ENCODE measurements at places on chromosomes 3 and 15. TPM values are rescaled to one million over a fixed set of nuclear protein-coding genes. Genes with fewer than 3 reads are reported as not detected.

TIMP4 gene
- 13.3 TPM for total RNA-seq

DNASE1L3 gene
- total RNA-seq = not detected

SAMMSON gene
- total RNA-seq = not detected

LPCAT4 gene
- 53.1 TPM for total RNA-seq

ERC2 gene
- total RNA-seq = 1.4 TPM

NPHP3 gene
- 5.8 TPM for total RNA-seq

LMAN1L gene
- 0.80 TPM for total RNA-seq

DVL3 gene
- total RNA-seq = 82.6 TPM

CCRL2 gene
- total RNA-seq = not detected

ROBO2 gene
- 17.5 TPM for total RNA-seq

SLC38A3 gene
- total RNA-seq = 0.31 TPM

CD276 gene
- total RNA-seq = 74.6 TPM

CADM2 gene
- 3.7 TPM for total RNA-seq

DNA sequence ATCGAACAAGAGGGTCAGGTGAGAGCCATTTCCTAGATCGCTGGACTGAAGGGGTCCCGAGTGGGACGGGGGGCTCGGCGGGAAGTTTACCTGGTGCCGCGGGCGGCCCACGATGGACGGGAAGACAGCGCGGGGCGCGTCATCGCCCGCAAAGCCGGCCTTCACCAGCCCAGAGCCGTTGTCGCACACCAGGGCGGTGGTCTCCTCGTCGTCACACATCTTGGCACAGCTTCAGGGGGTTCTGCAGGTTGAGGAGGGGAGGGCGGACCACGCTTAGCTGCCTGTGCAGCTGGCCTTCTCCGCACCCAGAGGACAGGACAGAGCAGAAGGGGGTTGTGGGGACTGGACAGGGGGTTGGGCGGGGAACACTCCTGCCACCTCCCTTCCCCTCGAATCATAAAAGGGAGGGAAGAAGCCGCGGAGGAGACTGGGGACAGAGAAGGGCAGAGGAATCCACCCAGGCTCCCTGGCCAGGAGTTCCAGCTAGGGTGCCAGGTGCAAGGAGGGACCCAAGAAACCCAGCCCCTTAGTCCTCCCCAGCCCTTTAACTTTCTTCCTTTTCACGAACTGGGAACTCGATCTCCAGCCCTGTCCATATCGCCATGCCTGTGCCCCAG is 651 bp downstream of the ACTC1 start:
- H3K27ac ChIP-seq = no peak overlapping the region
- H3K4me3 ChIP-seq = no peak overlapping the region
- no peaks in the 10 kb centered on the region for H3K36me3 ChIP-seq
- peaks cover 2% of the 10 kb centered on the region for H3K4me1 ChIP-seq

DNA sequence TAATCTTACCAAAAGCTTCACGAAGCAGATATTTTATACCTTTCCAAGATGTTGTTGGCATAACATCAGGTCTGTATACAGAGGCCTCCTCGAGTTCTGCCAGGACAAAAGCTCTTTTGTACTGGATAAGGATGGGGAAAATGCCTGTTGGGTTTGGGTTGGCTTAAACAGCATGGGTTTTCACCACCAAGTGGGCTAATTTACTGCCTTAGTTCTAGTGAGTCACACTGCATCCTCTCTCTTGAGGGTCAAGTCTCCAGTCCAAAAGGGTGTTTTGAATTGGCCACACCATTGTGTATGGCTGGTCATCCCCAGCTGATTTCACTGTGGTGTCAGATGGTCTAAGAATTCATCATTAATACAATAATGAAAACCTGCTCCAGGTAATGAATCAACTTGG is 26.1 kb upstream of the BHLHE40 start:
- no peak overlapping the region for H3K27ac ChIP-seq
- no peaks in the 10 kb centered on the region for H3K27me3 ChIP-seq
- H3K4me1 ChIP-seq = no peaks in the 10 kb centered on the region
- H3K4me3 ChIP-seq = no peak overlapping the region
- DNase-seq = no peak

DNA sequence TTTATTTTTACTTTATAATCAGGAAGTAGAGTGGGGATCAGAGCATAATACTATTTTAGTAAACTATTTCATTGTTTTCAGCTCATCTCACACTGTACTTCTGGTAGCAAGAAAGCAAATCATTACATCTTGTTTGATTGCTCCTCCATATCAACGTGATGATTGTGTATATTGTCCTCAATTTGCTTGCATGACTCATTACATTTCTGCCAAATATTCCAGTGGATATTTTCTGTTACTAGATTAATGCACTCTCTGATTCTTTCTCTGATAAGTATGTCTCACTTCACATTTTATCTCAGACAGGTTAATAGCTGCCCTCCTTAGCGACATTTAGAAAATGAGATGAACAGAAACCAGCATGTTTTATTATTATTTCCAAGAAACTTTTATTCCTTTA is 1145.3 kb downstream of the OTOL1 start:
- no peak overlapping the region for H3K4me3 ChIP-seq
- H3K4me1 ChIP-seq = no peaks in the 10 kb centered on the region
- H3K27me3 ChIP-seq = no peaks in the 10 kb centered on the region
- H3K36me3 ChIP-seq = no peaks in the 10 kb centered on the region
- no peak overlapping the region for H3K27ac ChIP-seq

DNA sequence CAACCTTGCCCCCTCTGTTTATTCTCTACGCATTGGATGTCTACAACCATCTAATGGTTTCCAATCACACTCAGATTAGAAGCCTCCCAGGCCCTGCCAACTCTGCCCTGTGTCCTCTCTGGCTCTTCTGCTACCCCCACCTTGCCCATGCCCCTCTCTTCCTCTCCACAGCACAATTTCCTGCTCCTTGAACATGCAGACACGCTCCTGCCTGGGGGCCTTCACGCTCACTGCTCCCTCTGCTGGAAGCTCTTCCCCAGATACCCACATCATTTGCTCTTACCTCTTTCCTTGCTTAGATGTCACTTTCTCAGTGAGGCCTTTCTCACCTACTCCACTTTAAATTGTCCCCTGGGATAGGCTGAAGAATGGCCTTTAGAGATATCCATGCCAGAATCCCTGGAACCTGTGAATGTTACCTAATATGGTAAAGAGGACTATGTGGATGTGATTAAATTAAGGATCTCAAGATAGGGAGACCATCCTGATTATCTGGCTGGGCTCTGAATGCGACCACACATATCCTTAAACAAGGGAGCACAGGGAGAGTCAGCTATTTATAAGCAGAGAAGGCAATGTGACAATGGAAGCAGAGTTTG is 9.9 kb downstream of the KY start:
- H3K4me1 ChIP-seq = no peaks in the 10 kb centered on the region
- H3K27me3 ChIP-seq = peaks cover 7% of the 10 kb centered on the region
- peak; percentile 36 for DNase-seq
- no peak overlapping the region for H3K27ac ChIP-seq
- no peak overlapping the region for H3K4me3 ChIP-seq

GRCh38 chr3:11807686-11808085 is 39.0 kb downstream of the TAMM41 start:
- no peak for DNase-seq
- H3K4me1 ChIP-seq = no peaks in the 10 kb centered on the region
- no peak overlapping the region for H3K27ac ChIP-seq
- H3K36me3 ChIP-seq = peaks cover 8% of the 10 kb centered on the region
- no peaks in the 10 kb centered on the region for H3K27me3 ChIP-seq

- no peak overlapping the region for H3K27ac ChIP-seq
- H3K36me3 ChIP-seq = peaks cover 12% of the 10 kb centered on the region
- no peaks in the 10 kb centered on the region for H3K4me1 ChIP-seq
- DNase-seq = no peak
- no peaks in the 10 kb centered on the region for H3K27me3 ChIP-seq
- no peak overlapping the region for H3K4me3 ChIP-seq
Observed at GRCh38 chr3:52546111-52546901, 9.9 kb downstream of the UQCC5 start.

GRCh38 chr15:80551348-80551747 is 143.8 kb upstream of the ABHD17C start:
- H3K36me3 ChIP-seq = no peaks in the 10 kb centered on the region
- H3K27ac ChIP-seq = no peak overlapping the region
- no peaks in the 10 kb centered on the region for H3K4me1 ChIP-seq
- no peak overlapping the region for H3K4me3 ChIP-seq
- H3K27me3 ChIP-seq = peaks cover 3% of the 10 kb centered on the region

- DNase-seq = no peak
- no peaks in the 10 kb centered on the region for H3K4me1 ChIP-seq
- no peak overlapping the region for H3K4me3 ChIP-seq
- H3K27ac ChIP-seq = no peak overlapping the region
- H3K27me3 ChIP-seq = no peaks in the 10 kb centered on the region
Observed at GRCh38 chr3:175484666-175485065, 625.5 kb downstream of the NAALADL2 start.

GRCh38 chr3:69628951-69629350 is 110.3 kb upstream of the MITF start:
- no peaks in the 10 kb centered on the region for H3K27me3 ChIP-seq
- DNase-seq = peak; percentile 1
- H3K4me1 ChIP-seq = no peaks in the 10 kb centered on the region

GRCh38 chr3:115512565-115513415 is 110.5 kb upstream of the GAP43 start:
- H3K27me3 ChIP-seq = no peaks in the 10 kb centered on the region
- peak overlapping the region; percentile 61 for H3K27ac ChIP-seq
- no peaks in the 10 kb centered on the region for H3K36me3 ChIP-seq
- peak; percentile 89 for DNase-seq
- peaks cover 14% of the 10 kb centered on the region for H3K4me1 ChIP-seq

DNA sequence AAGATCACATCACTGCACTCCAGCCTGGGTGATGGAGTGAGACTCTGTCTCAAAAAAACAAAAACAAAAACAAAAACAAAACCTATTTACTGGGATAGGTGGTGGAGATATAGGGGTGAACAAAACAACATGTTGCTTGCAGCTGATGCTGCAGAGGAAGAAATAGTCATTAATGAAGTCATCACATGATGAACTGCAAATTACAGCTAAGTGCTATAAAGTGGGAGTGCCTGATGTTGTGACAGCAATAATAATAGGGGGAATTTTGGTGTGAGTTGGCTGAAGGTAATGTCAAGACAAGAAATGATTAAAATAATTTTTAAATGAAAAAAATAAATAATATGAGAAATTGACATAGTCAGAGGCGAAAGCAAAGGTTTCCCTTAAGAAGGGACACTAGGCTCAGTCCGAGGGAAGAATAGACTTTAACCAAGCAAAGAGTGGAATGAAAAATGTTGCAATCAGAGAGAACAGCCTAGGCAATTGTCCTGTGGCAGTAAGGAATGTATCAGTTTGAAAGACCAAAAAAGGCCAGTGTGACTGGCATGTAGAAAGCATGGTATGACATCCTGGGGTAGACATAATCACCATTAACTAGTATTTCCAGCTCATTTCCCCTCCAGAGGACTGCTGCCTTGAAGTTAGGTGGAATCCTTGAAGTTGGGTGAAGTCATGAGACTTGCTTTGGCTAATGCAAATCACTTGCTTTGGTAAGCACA is 14.7 kb upstream of the PIK3CB start:
- H3K27me3 ChIP-seq = no peaks in the 10 kb centered on the region
- no peak overlapping the region for H3K4me3 ChIP-seq
- H3K4me1 ChIP-seq = no peaks in the 10 kb centered on the region
- DNase-seq = no peak
- no peaks in the 10 kb centered on the region for H3K36me3 ChIP-seq
- no peak overlapping the region for H3K27ac ChIP-seq

DNA sequence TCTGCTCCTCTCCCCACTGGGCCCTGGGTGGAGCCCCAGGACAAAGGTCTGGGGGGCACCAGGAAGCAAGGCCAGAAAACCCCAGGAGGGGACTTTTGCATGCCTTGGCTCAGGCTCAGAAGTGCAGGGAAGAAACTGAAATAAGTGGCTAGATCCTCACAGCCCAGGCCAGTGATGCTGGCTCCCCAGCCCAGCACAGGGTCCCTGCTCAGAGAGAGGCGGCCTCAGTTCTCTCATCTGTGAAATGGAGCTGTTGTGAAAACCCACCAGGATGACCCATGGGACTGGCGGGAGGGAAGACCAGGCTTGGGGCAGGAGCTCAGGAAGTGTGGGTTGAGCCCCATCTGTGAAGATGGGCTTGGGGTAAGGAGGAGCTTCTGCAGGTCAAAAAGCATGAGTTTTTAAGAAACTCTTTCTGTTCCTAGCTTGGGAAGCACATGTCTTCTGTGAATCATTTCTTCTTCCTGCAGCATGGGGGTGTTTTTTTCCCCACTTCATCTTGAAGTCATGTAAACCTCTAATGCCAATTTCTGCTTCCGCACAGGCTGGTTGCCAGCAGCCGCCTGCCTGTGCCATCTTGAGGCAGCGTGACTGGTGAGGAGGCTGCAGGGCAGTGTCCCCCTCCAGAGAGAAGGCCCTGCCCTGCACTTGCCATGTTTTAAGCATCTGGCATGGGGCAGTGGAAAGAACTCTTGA is 118.6 kb downstream of the SMAD6 start:
- H3K27ac ChIP-seq = no peak overlapping the region
- no peaks in the 10 kb centered on the region for H3K4me1 ChIP-seq
- no peak for DNase-seq
- no peak overlapping the region for H3K4me3 ChIP-seq
- no peaks in the 10 kb centered on the region for H3K36me3 ChIP-seq

- no peak overlapping the region for H3K27ac ChIP-seq
- no peaks in the 10 kb centered on the region for H3K36me3 ChIP-seq
- H3K27me3 ChIP-seq = no peaks in the 10 kb centered on the region
- no peaks in the 10 kb centered on the region for H3K4me1 ChIP-seq
- DNase-seq = no peak
Observed at GRCh38 chr3:58034738-58035523, 26.7 kb downstream of the FLNB start.

DNA sequence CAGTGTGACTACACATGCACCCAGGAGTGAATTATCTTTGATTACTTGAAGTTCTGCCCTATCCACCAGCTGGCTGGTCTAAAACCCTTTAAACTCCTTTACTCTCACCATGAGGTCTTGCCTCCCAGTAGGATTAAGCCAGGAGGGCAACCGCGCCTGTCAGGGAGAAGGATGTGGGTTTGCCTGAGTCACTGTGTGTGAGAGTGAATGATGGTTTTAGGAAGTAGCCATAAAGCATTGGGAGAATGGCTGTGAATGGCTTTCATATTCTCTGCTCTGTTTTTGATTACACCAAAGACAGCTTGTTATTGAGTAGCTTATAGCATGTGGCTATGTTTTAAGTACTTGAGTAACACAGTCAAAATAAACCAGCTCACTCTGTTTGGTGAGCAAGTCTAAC is 637.7 kb upstream of the TBL1XR1 start:
- H3K4me3 ChIP-seq = no peak overlapping the region
- peak; percentile 93 for DNase-seq
- H3K4me1 ChIP-seq = peaks cover 37% of the 10 kb centered on the region
- H3K27ac ChIP-seq = no peak overlapping the region
- H3K27me3 ChIP-seq = no peaks in the 10 kb centered on the region

Measured in A673 (cell line).